ENCODE measurements at places on chromosomes 5 and 9.

DNA sequence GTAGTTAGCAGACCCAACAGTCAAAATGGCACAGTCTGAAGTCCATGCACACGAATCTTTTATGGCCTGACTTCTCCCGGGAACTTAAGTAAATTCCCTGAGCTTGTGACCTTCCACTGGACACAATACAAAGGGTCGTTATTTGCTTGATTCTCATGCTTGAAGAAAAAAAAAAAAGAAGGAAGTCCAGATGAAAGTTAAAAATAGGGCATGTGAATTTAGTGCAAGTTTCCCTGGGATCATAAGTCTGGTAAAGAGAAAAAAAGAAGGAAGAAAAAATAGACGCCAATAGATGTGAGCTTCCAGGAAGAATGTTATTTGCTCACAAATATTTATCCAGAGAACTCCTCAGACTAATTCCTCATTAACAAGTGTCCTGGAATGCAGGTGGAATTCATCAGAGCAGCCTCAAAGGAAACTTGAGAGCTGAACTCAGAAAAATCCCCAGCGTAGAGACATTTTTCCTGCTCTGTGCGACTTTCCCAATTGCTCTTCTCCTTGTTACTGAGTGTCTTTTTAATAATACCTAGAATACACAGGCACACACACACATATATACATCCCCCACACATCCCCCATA lies 616.3 kb downstream of the EBF1 start:
- DNase-seq = no peak

GRCh38 chr5:112346411-112347044 lies 72.5 kb downstream of the EPB41L4A start:
- no peak for DNase-seq

- DNase-seq = no peak
Observed at GRCh38 chr9:73451003-73451402, 299.3 kb downstream of the ANXA1 start.

- no peak for DNase-seq
Observed at GRCh38 chr5:170642066-170642735, 138.4 kb downstream of the KCNIP1 start.

GRCh38 chr9:14203356-14204056 lies 110.4 kb downstream of the NFIB start:
- no peak for DNase-seq

- DNase-seq = no peak
Observed at GRCh38 chr9:38347946-38348345, 44.6 kb upstream of the ALDH1B1 start.

DNA sequence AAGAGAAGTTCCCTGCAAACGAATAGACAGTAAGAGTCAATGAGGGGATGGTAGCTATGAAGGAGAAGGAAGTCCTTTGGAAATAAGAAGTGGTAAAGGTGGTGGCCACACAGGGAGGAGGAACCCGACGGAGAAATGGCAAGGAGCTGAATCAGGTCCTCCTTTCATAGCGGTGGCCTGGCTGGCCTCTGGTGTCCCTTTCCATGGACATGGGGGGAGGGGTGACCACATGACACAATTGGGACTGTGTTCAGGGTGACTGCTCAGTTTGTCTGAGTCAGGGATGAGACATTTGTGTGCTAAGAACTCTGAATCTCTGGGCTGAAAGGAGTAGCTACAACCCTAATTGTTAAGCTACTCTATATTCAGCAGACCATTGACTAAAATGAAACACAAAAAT lies 28.7 kb upstream of the TIMD4 start:
- DNase-seq = no peak

DNA sequence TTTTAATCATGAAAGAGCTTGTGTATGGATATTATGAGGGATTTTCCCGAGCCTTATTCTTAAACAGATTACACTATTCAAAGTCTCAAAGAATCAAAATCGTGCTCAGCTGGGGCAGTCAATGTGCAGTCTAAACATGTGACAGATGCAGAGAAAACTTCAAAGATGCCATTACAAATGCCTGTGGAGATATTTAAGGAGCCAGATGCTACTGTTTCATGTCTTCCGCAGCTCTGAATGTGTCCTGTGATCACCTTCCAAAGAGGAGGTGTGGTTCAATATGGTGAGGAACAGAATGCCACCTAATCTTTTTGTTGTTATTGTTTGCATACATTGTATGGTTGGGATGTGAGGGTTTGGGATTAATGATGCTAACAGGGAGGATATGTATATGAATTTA lies 593.3 kb upstream of the ARRDC3 start:
- DNase-seq = no peak

- DNase-seq = no peak
Observed at GRCh38 chr9:746661-747434, 94.6 kb upstream of the DMRT1 start.

GRCh38 chr9:97506787-97507186 lies 5.3 kb downstream of the TMOD1 start:
- no peak for DNase-seq

DNA sequence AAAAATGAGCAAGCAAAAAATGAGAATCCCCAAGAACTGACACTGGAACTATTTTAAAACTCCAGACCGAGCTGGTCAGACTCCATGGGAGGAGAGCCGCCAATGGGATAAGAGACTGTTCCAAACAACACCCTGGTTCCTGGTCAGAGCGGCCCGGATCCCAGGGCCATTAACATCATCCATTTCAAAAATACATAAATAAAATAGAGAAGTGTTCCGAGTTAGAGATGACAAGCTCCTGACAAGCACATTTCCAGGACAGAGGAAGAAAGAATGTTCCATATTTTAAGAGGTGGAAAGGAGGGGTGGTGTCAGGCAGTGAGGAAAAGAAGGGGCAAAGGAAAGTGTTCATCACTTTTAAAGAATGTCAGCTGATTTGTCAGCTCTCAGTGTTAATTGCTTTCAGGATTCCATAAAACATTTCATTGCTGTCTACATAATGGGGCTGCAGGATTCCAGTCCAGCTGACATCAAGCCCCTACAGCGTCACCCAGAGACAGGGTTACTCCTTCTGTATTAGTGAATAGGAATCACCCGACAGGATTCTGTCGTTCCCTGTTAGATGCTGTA lies 202.5 kb upstream of the TRIM32 start:
- DNase-seq = no peak

DNA sequence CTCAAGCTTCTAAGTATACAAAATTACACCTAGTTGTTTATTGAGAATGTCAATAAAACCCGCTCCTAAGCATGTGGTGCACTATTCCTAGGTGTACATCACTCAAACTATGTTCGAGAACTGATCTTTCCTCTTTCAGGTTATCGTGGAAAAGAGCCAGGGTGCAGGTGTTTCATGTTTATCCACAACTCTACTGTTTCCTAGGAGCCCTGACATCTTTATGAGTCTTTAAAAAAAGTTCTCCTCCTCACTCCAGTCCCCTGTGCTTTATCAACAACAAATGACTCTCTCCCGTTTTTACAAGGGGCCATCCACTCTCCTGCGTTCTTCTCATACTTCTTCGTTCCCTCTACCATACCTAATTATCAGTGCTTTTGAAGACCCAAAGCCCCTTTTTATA lies 78.8 kb upstream of the NFIL3 start:
- no peak for DNase-seq

GRCh38 chr9:118961857-118962256 lies 407.4 kb downstream of the BRINP1 start:
- DNase-seq = no peak

DNA sequence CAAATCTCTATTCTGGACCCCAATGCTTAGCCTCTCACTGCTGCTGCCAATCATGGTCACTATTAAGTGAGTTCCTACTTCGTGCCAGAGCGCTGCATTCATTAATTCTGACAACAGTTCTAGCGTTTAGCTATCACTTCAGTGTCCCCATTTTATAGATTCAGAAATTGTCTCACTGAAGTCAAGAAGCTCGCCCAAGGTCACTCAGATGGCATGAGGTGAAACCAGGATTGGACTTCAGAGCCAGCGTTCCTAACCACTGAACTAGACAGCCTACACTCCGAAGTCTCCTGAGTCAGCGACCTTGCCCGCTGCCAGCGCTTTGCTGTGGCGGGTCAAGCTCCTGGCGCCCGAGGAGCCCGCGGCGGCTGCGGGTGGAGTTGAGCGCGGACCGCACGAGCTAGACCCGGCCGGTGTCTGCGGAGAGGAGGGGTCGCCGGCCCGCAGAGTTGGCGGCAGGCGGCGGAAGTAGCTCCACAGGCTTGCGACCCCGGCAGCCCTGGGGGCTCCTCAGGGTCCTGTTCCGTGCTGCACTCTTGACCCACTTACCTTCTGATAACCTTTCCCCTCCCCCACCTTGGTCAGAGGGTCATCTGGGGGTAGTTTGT lies 2.1 kb upstream of the GABRB2 start:
- DNase-seq = no peak

- no peak for DNase-seq
Observed at GRCh38 chr5:170571875-170572852, 68.3 kb downstream of the KCNIP1 start.

DNA sequence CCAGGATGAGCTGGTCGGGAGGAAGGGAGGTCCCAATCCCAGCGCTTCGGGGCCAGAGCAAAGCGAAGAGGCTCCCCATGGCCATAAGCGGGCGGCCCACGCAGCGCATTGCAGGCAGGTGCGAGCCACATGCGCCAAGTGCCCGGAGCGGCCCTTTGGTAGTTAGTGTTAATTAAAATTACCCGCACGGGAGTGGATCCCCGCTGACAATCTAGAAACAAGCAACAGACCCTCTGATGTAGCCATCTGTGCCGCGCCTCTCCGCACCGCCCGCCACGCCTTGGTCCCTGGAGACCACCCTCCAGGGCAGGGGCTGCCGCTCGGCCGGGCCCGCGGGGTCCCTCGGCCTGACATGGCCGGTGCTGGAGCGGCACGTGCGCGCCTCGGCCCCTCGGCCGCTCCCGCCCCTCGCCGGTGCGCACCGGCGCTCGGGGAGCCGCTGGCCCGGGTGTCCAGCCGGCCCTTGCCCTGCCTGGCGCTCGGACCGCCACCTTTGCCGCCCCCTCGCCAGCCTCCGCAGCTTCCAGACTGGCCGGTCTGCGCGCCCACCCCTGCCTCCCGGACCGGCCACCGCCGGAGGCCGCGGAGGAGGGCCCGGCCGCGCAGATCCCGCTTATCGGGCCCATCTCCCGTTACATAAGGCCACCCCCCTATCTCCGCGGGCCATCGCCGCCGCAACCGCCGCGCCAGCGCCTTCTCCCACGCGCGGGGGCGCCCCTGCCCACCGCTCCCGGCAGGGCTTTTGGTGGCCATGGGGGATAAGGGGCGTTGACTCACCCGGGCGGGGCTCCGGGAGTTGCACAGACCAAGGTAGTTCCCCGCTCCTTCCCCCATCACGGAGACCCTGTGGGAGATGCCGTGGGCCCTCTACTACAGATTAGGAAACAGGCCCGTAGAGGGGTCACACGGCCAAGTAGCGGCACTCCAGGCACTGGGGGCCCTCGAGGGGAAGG lies 1.9 kb upstream of the IL13 start:
- DNase-seq = peak; percentile 48

DNA sequence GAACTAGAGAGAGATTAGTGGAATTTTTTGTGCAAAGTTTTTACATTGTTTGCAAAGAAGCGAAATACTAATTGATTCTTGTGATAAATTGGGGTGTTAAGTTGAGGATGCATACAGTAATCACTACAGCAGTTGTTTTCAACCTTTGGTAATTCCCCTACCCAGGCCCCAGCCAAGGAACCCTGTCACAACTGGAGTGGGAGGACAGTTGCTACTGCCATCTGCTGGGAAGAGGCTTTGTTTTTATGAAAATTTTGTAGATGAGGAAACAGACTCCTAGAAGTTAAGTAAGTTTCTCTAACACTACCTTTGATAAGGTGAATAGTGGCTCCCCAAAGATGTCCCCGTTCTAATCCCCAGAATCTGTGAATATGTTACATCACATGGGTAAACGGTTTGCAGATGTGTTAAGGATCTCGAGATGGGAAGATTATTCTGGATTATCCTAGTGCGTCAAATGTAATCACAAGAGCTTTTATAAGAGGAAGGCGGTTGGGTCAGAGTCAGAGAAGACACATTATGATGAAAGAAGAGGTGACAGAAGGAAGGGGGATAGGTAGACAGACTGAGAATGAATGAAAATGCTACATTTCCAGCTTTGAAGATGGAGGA lies 34.0 kb upstream of the PPP1R2B start:
- DNase-seq = peak; percentile 5

DNA sequence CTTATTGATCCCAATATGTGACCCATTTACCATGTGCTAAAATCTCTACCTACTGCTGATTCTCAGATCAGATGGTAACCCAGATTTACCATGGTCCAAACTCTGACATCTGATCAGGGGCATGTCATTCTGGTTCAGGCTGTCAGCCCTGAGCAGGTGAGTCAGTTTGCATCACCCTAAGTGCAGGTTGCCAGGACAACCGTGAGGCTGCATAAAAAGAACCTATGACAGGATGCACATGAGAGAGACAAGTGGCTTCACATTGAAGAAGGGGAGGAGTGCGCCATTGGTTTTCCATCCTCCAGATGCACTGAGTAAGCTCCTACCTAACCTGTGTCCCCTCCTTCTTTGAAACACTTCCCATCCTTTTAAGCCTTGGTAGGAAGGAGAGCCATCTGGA lies 801 bp upstream of the PRSS3 start:
- peak; percentile 12 for DNase-seq

- DNase-seq = no peak
Observed at GRCh38 chr9:129058965-129059795, 21.7 kb upstream of the DOLPP1 start.

DNA sequence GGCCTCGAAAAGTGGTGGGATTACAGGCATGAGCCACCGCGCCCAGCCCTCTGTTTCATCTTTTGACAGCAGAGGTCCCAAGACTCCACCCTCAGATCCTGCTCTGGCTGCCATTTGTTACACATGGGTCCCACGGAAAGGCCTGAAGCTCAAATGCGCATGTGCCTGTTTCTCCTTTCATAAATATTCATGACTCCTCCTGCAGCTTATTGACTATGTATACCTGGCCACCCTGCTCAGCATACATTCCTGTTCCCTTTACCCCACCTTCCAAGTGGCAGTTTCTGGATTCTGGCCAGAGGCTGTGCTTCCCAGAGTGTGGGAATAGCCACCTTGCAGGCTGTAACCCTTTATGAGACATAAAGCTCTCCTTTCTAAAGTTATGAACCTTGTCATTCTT lies 46.5 kb downstream of the AUH start:
- no peak for DNase-seq

GRCh38 chr5:5826911-5827310 lies 404.4 kb downstream of the ICE1 start:
- no peak for DNase-seq

GRCh38 chr9:113929634-113930389 lies 53.7 kb downstream of the ZNF618 start:
- DNase-seq = no peak

GRCh38 chr5:2899311-2899710 lies 147.8 kb upstream of the IRX2 start:
- DNase-seq = no peak

DNA sequence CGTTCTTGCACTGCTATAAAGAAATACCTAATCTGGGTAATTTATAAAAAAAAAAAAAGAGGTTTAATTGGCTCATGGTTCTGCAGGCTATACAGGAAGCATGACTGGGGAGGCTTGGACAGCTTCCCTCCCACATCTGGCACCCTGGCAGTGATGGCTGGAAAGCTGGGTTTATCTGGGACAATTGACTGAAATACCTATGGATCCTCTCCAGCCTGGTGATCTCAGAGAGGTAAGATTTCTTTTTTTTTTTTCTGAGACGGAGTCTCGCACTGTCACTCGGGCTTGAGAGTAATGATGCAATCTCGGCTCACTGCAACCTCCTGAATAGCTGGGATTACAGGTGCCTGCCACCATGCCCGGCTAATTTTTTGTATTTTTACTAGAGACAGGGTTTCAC lies 22.7 kb upstream of the UGCG start:
- DNase-seq = no peak

All from stimulated activated CD4-positive, alpha-beta T cell treated with anti-CD3 and anti-CD28 coated beads, Interleukin-4, amount 100 ng/mL, for 4 hours (primary cell).